ENCODE measurements at places on chromosomes 3 and 15. TPM values are rescaled to one million over a fixed set of nuclear protein-coding genes. Genes with fewer than 3 reads are reported as not detected.

- no peak overlapping the region for H3K4me3 ChIP-seq
- H3K36me3 ChIP-seq: peaks cover 5% of the 10 kb centered on the region
- H3K27ac ChIP-seq: no peak overlapping the region
- H3K4me1 ChIP-seq: no peaks in the 10 kb centered on the region
Observed at GRCh38 chr15:25327686-25328085, 111.1 kb downstream of the UBE3A start.

KLHL40 gene
- total RNA-seq: not detected

GRCh38 chr3:113436809-113437208 lies 4.5 kb downstream of the CFAP44 start:
- H3K4me3 ChIP-seq: no peak overlapping the region
- H3K27me3 ChIP-seq: no peaks in the 10 kb centered on the region
- H3K36me3 ChIP-seq: peaks cover 2% of the 10 kb centered on the region
- no peak for DNase-seq

GRCh38 chr15:90465140-90465929 lies 64.4 kb upstream of the CRTC3 start:
- peak overlapping the region; percentile 86 for H3K27ac ChIP-seq
- peaks cover 25% of the 10 kb centered on the region for H3K36me3 ChIP-seq
- no peak overlapping the region for H3K4me3 ChIP-seq
- H3K27me3 ChIP-seq: no peaks in the 10 kb centered on the region
- DNase-seq: no peak

GRCh38 chr15:59739557-59740186 lies 50.6 kb upstream of the BNIP2 start:
- no peaks in the 10 kb centered on the region for H3K36me3 ChIP-seq
- H3K4me1 ChIP-seq: no peaks in the 10 kb centered on the region
- no peak overlapping the region for H3K4me3 ChIP-seq

DNA sequence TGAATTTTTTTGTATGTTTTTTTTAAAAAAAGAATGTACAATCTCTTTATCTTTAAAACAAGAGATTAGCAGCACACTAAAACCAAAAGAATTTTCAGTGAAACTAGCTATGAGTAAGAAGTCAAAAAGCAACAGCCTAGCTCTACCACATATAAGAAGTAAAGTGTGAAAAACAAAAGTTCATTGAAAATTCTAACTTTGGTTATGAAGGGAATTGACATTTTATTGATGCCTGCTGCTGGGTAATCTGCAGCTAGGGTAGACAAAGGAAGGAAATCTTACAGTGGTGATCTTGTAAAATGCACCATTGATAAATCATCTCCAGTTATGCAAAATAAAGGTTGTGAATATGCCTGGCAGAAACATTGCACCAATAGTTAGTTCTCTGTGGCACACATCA lies 37.8 kb upstream of the FOXB1 start:
- peaks cover 10% of the 10 kb centered on the region for H3K27me3 ChIP-seq
- H3K4me3 ChIP-seq: no peak overlapping the region
- no peak overlapping the region for H3K27ac ChIP-seq
- no peak for DNase-seq
